A375 (cell line): ENCODE measurements at places on chromosomes 16 and 17. TPM values are rescaled to one million over a fixed set of nuclear protein-coding genes. Genes with fewer than 3 reads are reported as not detected.

Gene MPRIP
- total RNA-seq, result 296 and 321 TPM in 2 replicates

Gene NPTX1
- total RNA-seq, result 0.08 TPM in 1 of 2 replicates, not detected in the other

Gene PPY
- total RNA-seq, result not detected in 2 replicates

Gene SLC52A1
- not detected in 2 replicates for total RNA-seq

Gene MAPK8IP3
- total RNA-seq, result 74.2 and 79.0 TPM in 2 replicates

Gene ZPBP2
- total RNA-seq, result not detected in 2 replicates

Gene RNF222
- total RNA-seq, result not detected in 2 replicates

Gene CTF1
- not detected in 2 replicates for total RNA-seq

Gene HOXB5
- 1.0 TPM in 2 replicates for total RNA-seq

Gene SOST
- not detected in 2 replicates for total RNA-seq

Gene HBQ1
- not detected in 2 replicates for total RNA-seq

Gene OR1F1
- total RNA-seq, result not detected in 2 replicates

Gene TBC1D3E
- total RNA-seq, result not detected in 2 replicates

Gene TRPV3
- not detected in 2 replicates for total RNA-seq

Gene USP43
- total RNA-seq, result 9.7 TPM in 2 replicates

Gene PTGES3L
- total RNA-seq, result 0.30 and 0.69 TPM in 2 replicates

Gene MT1X
- 26.5 and 39.2 TPM in 2 replicates for total RNA-seq

Gene HEATR9
- total RNA-seq, result not detected in 2 replicates

Gene CES5A
- not detected in 2 replicates for total RNA-seq
